ENCODE measurements at places on chromosomes 12 and 14.
A peak's percentile ranks its signal among the peaks of the same experiment; 100 is the strongest.

DNA sequence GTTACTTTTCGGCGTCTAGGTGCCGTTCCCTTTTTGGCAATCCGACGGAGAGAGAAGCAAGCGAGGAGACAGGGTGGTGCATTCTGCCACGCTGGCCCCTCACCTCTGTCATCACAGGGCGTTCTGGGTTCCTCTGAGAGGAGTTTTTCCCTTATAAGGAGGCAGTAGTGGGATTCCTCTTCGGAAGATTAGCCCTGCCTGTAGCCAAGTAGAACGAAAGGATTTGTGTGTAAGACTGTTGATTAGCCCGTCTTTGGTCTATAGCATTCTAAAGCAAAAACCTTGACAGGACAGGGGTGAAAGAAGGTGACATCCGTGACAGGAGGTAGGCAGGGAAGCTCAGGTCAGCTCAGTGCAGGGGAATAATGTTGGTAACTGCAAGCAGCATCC is 9.1 kb upstream of the NEMF start:
- peak; percentile 40 for DNase-seq

DNA sequence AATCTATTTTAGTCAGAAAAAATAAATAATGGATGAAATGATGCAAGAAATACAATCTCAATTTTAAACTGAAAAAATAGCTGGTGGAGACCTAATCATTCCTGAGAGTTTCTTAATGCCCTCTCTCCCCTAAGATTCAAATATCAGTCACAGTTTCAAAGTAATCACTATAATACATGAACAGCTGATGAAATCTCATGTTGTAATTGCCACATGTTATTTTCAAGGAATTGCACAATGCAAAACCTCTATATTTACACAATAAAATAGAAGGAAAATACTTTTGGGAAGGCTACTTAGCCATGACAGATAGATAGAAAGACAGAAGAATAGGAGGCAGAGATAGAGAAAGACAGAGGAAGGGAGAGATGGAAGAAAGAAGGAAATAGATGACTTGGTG is 18.2 kb downstream of the IFNG-AS1 start:
- no peak for DNase-seq

- no peak for DNase-seq
Observed at GRCh38 chr12:4044736-4045730, 171.8 kb upstream of the PARP11 start.

DNA sequence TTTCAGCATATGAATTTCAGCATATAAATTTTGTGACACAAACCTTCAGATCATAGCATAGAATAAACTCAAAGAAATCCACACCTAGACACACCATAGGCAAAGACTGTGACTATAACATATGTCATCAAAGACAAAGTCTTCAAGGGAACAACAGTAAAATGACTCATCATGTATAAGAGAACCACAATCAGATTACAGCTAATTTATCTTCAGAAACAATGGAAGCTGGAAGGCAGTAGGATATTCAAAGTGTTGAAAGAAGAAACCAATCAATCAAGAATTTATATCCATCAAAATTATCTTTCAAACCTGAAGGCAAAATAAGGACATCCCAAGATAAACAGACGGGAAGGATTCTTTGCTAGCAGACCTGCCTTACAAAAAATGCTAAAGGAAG is 29.0 kb downstream of the DLK1 start:
- DNase-seq, result no peak

DNA sequence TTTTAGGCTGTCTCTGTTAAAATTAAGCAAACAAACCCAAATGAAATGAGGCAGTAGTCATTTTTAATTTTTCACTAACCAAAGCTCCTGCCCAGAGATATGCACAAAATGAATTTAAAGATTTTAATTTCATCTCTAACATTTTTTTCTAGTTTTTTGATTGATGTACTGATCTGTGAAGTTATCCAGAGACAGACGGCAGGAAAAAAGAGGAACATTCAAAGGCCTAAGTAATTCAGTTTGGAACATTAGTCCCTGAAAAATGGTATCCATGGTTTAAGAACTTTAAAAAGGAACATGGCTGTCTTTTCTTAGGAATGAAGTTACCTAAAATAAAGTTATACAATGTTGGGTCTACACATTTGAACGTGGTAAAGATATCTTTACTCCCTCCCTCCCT is 498.8 kb upstream of the LMO3 start:
- no peak for DNase-seq

GRCh38 chr12:64478661-64479060 is 26.7 kb downstream of the TBK1 start:
- no peak for DNase-seq

- DNase-seq, result no peak
Observed at GRCh38 chr12:113155646-113156045, 6.1 kb downstream of the CFAP73 start.

DNA sequence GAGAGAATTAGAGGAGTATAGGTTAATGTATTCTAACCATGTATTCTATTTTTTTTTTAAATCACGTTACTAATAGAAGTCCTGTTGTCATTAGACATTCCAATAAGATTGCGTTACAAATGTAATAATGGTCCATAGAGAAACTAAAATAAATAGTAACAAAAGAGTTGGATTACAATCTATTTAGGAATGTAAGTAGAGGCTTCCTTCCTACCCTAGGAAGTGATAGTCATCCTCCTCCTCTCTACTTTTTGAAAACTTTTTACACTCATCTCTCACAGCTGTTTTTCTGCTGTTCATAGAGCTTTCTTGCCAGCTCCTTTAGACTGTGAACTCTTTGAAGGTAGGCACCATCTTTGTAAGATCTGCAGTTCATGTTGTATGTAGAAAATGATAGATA is 23.6 kb downstream of the TRHDE start:
- DNase-seq, result no peak

All from SIG-M5 (cell line).